ENCODE measurements at places on chromosomes 16 and 17.

GRCh38 chr17:82120148-82120547 is 22.1 kb upstream of the FASN start:
- DNase-seq = no peak
- H3K4me1 ChIP-seq = no peaks in the 10 kb centered on the region
- H3K4me3 ChIP-seq = no peak overlapping the region
- no peaks in the 10 kb centered on the region for H3K27me3 ChIP-seq
- no peaks in the 10 kb centered on the region for H3K36me3 ChIP-seq
- H3K27ac ChIP-seq = no peak overlapping the region

GRCh38 chr17:68542698-68543463 is 30.7 kb downstream of the PRKAR1A start:
- no peak overlapping the region for H3K27ac ChIP-seq
- no peaks in the 10 kb centered on the region for H3K4me1 ChIP-seq
- H3K27me3 ChIP-seq = no peaks in the 10 kb centered on the region

- no peaks in the 10 kb centered on the region for H3K36me3 ChIP-seq
- no peak overlapping the region for H3K4me3 ChIP-seq
- no peak overlapping the region for H3K27ac ChIP-seq
- no peaks in the 10 kb centered on the region for H3K27me3 ChIP-seq
- H3K4me1 ChIP-seq = no peaks in the 10 kb centered on the region
Measured at GRCh38 chr17:31841850-31842194, 17.2 kb downstream of the COPRS start.

DNA sequence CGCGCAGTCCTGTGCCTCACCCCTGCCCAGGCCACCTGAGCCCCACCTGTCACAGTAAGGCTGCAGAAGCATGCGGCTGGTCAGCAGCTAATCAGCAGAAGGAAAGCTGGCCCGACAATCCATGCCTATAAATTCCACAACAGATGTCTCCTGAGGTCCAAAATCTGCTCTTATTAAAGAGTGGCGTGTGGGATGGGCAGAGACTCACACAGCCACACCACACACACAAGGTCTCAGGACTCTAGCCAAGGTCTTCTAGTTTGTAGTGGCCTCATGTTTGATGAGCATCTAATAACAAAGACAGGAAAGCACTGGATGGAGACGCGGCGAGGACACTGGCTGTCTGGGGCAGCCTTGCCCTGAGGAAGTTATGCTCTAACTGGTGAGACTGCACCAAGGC is 55.9 kb downstream of the ANKRD11 start:
- H3K27ac ChIP-seq = no peak overlapping the region
- no peak overlapping the region for H3K4me3 ChIP-seq
- H3K27me3 ChIP-seq = no peaks in the 10 kb centered on the region
- no peaks in the 10 kb centered on the region for H3K4me1 ChIP-seq

DNA sequence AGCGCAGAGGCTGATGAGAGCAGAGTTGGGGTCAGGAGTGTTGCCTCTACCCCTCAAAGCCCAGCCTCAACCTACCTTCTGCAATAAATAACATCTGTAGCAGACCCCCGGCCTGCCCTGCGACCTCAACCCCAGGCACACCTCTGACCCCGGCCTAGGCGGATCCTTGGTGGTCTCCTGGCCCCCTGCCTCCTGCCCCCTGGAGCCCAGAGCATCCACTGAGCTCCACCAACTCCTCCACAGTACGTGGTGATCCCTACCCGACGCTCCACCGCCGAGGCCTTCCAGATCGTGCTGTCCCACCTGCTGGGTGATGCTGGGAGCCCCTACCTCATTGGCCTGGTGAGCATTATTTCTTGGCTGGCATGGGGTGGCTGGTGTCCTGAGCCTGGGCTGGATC is 1.9 kb upstream of the LAT start:
- no peak overlapping the region for H3K4me3 ChIP-seq
- no peaks in the 10 kb centered on the region for H3K27me3 ChIP-seq
- no peaks in the 10 kb centered on the region for H3K4me1 ChIP-seq
- DNase-seq = no peak
- H3K36me3 ChIP-seq = peaks cover 13% of the 10 kb centered on the region
- H3K27ac ChIP-seq = no peak overlapping the region

- no peaks in the 10 kb centered on the region for H3K27me3 ChIP-seq
- H3K4me1 ChIP-seq = no peaks in the 10 kb centered on the region
- H3K27ac ChIP-seq = no peak overlapping the region
- H3K36me3 ChIP-seq = no peaks in the 10 kb centered on the region
- no peak overlapping the region for H3K4me3 ChIP-seq
- DNase-seq = no peak
Measured at GRCh38 chr17:44788139-44788538, 29.4 kb downstream of the ADAM11 start.

Data from PC-9 (cell line).